HS-5 (cell line): ENCODE measurements at places on chromosomes 7 and 10.

DNA sequence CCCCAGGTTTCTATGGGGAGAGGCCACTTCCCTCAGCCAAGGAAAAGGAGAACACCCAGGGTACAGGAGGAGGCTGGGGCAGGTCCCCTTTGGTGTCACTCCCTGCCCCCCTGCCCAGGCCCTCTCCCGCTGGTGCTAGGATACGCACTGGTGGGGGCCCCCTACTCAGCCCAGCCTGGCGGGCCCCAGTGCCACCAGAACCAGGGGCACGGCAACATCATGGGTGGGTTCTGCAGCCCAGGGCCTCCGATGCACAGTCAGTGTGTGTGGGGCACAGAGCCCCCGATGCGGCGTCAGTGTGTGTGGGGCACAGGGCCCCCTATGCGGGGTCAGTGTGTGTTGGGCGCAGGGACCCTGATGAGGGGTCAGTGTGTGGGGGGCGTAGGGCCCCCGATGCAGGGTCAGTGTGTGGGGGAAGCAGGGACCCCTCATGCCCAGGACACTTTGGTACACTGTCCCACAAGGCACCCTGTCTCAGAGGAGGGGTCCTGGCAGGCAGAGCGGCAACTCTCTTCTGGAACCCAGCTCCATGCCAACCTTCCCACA lies 23.1 kb upstream of the ZNF735 start:
- no peak for DNase-seq

- no peak for DNase-seq
These were observed 73.7 kb downstream of the CTBP2 start for GRCh38 chr10:125086691-125087090.

DNA sequence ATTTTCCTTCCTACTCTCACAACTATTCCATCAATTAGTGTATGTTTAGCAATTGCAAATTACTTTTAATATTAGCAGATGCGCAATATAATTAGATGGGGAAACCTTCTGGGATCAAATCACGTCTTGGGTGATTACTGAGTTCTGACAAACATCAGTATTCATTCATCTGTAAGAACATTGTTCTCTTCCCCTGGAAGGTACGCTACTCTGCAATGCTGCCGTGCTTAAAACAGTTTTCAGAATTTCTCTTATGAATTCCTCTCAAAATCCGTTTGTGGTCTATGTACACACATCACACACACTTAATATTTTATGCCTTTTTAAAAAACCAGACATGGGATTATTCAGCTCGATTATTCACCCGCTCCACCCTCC lies 237.5 kb upstream of the NEBL start:
- no peak for DNase-seq

GRCh38 chr10:87760195-87760905 lies 57.7 kb downstream of the ATAD1 start:
- no peak for DNase-seq

DNA sequence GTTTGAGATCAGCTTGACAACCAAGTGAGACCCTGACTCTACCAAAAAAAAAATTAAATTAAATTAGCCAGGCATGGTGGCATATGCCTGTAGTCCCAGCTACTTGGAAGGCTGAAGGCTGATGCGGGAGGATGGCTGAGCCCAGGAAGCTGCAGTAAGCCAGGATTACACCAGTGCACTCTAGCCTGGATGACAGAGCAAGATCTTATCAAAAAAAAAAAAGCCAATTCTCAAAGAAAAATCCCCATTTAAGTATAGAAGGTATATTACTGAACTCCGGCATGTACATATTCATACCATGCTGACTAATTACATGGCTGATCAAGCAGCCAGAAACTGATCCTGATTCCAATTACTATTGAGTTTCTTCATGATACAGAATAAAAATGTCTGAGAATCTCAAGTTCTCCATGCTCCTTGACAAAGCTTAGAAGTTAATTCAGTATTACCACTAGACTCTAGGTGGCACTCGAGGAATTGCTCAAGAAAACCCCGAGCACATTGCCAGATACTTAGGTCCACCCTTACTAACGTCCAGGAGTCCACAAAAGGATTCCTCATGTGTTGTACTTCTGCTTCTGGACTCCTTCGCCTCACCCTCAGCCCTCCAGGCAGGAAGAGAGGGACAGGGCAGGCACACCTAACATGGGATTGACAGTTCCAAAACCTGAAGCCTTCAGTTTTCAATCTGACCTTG lies 148.9 kb downstream of the PARD3 start:
- DNase-seq: peak; percentile 38

DNA sequence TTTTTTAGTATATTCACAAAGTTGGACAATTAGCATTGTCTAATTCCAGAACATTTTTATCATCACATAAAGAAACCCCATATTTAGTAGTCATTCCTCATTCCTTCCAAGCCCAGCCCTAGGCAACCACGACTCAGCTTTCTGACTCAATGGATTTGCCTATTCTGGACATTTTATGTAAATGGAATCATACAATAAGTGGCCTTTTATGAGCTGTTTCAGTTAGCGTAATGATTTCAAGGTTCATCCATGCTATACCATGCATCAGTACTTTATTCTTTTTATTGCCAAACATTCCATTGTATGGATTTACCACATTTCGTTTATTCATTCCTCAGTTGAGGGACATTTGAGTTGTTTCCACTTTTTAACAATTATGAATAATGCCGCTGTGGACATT lies 249.2 kb downstream of the DYNC1I1 start:
- DNase-seq: no peak

DNA sequence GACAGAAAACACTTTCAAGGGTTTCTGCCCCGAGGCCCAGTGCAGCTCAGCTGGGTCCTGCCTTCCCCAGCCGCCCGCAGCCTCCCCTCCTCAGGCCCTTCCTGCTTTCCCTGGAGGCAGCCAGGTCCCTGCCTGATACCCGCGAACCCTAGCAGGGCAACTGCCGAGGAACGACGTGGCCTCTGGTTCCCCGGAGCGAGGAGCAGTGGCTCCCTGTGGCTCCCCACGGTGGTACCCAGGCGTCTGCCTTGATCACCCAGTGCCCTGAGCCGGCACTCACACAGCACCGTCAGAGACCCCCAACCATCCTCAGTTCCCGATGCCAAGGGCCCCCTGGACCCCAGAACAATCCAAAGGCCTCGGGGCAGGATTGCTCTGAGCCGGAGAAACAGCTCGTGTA lies 58.3 kb downstream of the CFAP46 start:
- no peak for DNase-seq

DNA sequence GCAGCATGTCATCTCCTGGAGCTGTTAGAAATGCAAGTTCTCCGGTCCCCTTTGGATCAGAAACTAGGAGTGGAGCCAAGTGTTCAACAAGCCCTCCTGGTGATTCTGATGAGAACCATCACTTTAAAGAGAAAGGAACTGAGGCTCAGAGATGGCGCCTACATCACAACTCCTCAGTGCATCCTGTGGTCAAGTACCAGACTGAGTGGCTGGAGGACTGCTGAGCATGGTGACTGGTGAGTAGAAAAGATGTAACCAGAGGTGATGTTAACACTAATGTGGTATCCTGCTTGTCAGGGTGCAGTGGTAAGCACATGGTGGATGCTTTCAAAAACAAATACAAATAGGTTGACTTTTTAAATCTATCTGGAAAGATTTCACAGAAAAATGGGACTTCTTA lies 3.5 kb upstream of the OIT3 start:
- no peak for DNase-seq

DNA sequence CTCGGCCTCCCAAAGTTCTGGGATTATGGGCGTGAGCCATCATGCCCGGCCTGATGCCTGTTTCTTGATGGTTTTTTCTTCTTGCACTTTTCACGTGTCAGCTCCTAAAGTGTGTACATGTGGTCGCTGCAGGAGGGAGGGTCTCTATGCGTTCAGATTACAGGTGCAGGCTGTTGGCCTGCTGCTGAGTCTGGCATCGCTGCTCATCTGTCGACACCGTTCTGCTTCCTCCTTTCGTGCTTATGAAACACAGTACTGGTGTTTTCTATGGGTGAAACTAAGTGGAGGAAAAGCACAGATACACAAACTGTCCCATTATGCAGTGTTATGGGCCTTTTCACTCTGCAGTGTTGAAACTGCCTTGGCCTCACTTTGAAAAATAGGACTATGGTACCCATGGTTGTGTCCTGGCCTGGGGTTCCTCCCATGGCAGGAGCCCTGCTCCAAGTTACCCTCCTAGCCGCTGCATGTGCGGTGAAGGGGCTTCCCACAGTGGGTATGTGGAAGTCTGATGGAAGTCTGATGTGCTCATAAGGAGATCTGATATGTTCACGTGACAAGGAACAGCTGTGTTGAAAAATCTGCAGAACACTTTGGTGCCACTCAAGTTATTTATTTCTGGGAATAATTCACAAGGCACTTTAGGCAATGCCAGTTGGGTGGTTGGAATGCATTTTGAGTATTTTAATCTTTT lies 23.5 kb downstream of the OGDH start:
- no peak for DNase-seq

DNA sequence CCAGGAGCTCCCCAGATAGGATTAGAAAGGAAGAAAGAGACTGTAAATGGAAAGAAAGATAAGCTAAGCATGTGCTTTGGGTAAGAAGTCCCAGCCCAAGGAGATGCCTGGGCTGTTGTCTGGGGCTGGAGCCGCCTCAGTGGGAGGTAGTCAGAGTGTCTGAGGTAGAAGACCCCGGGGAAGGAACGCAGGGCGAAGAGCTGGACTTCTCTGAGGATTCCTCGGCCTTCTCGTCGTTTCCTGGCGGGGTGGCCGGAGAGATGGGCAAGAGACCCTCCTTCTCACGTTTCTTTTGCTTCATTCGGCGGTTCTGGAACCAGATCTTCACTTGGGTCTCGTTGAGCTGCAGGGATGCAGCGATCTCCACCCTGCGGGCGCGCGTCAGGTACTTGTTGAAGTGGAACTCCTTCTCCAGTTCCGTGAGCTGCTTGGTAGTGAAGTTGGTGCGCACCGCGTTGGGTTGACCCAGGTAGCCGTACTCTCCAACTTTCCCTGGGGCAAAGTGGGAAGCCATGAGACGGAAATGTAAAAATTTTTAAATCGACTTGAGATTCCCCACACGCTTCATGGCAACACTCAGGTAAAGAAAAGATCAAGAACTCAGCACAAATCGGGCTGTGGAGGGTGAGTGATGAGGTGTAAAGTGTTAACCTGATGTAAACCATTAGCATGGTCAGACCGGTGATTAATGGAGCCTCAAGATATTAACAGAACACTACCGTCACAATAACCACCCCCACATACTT lies 1.3 kb downstream of the HOXA1 start:
- DNase-seq: no peak

DNA sequence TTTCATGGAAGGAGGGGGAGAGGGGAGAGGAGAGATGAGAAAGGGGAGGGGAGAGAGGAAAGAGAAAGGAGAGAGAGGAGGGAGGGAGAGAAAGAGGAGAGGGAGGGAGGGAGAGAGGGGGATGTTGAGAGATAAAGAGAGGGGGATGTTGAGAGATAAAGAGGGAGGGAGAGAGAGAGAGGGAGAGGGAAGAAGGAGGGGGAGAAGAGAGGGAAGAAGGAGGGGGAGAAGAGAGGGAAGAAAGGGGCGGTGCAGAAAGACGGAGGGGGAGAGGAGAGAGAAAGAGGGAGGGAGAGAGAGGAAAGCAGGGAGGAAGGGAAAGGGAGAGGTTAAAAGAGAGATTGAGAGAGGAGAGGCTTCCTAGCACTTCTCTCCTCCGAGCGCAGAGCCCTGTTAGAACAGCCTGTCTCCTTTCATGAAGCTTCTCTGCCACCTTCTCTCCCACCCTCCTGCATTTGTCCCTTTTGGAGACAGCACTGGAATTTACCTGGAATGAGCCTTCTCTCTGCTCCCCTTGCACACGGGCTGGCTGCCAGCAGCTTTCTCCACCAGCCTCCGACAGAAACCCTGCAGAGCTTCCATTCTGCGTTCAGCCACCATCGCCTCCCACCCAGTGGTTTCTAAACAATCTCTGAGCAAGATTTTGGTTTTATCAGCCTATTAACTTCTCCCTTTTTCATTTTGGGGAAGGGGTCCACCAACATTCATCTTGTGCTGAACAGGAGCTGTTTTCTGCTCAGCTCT lies 74.0 kb upstream of the CARD11 start:
- no peak for DNase-seq

- no peak for DNase-seq
These were observed 498.0 kb upstream of the ZMIZ1 start for GRCh38 chr10:78570633-78571235.

DNA sequence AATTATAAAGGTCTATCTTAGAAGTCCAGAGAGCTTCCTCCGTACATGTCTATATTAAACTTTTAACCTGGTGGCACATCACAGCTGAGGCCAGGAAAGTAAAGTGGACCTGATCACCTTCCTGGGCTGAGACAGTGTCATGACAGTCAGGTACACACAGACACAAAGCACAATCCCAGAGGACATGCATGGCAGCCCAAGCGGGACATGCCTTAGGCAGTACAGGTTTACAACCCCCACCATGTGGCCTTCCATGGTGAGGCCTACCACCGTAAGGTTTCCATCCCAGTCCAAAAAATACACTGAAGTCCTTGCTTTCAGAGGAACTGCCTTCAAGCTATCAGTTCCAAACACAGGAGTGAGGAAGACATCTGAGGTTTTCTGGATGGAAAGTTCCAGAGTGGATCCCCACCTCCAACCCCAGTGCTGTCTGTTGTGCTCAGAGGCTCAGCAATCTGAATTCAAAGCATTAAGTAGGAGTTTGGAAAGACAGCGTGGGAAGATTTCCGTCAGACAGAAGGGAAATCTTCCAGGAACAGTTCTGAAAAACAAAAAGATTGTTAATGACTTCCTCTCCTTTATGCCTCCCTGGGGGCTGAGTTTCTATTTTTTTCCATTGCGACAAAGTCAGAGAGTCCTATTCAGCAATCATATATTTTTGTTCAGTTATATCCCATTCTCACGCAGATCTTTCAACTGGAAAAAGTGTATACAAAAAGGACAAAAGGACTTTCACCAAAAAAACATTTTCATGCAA lies 20.1 kb downstream of the IFIT3 start:
- no peak for DNase-seq

DNA sequence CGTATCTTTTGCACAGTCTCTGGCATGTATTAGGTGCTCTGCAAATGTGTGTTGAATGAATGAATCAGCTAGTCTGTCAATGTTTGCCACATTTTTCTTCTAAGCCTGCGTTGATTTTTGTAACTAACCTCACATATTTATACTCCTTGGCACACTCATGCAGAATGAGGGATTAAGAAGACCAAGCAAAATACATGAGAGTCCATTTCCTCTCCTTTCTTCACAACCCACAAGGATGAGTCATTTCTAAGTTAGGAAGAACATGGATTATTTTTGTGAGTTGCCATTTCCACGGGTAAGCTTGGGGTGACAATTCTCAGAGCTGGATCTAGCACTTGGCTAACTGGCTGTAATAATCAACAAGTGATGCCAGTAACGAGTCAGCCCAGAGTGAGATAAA lies 158.8 kb downstream of the TWIST1 start:
- peak; percentile 45 for DNase-seq
